ENCODE measurements at places on chromosomes 3 and 15. TPM values are rescaled to one million over a fixed set of nuclear protein-coding genes. Genes with fewer than 3 reads are reported as not detected.

NISCH gene
- 102 TPM for total RNA-seq

GRCh38 chr3:52493232-52494017 is 1.7 kb upstream of the STAB1 start:
- H3K27ac ChIP-seq = no peak overlapping the region
- H3K27me3 ChIP-seq = no peaks in the 10 kb centered on the region
- H3K4me1 ChIP-seq = peaks cover 74% of the 10 kb centered on the region

DNA sequence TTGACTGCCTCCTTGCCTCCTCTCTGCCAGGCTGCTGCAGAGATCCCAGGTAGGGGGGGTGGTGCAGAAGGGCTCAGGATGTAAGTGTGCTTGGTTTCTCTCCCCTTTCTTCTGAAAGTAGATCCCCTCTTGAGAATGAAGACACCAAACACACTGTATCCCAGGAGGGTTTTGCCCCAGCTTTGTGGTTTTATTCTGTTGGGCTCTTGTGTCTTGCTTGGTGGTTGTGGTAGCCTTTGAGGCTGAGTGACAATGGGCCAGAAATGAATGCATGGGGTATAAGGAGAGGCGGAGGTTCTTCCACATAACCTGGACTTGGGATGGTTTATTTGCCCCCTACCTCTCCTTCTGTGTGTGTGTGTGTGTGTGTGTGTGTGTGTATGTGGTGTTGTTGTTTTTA is 5.7 kb downstream of the PDIA5 start:
- DNase-seq = no peak
- no peak overlapping the region for H3K4me3 ChIP-seq
- peak overlapping the region; percentile 67 for H3K27ac ChIP-seq
- peaks cover 75% of the 10 kb centered on the region for H3K4me1 ChIP-seq
- H3K36me3 ChIP-seq = no peaks in the 10 kb centered on the region

DNA sequence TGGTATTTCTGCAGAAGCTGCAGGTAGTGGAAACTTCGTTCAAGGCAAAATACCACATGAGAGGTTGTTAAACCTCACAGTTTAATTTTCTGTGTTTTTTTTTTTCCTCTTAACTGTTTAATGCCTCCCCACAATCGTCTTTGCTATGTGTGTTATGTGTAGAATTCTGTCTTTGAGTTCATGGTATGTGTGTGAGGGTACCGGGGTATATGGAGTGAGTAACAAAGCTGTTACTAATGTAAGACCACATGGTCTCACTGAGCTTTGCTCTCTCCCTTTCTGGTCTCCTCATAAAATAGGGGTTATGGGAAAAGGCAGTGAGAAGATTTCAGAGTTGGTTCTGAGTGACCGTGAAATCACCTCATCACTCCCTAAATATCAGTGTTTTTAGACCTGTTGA is 143.6 kb downstream of the USP13 start:
- H3K27ac ChIP-seq = no peak overlapping the region
- H3K36me3 ChIP-seq = no peaks in the 10 kb centered on the region
- H3K4me1 ChIP-seq = no peaks in the 10 kb centered on the region
- no peaks in the 10 kb centered on the region for H3K27me3 ChIP-seq
- H3K4me3 ChIP-seq = no peak overlapping the region

DNA sequence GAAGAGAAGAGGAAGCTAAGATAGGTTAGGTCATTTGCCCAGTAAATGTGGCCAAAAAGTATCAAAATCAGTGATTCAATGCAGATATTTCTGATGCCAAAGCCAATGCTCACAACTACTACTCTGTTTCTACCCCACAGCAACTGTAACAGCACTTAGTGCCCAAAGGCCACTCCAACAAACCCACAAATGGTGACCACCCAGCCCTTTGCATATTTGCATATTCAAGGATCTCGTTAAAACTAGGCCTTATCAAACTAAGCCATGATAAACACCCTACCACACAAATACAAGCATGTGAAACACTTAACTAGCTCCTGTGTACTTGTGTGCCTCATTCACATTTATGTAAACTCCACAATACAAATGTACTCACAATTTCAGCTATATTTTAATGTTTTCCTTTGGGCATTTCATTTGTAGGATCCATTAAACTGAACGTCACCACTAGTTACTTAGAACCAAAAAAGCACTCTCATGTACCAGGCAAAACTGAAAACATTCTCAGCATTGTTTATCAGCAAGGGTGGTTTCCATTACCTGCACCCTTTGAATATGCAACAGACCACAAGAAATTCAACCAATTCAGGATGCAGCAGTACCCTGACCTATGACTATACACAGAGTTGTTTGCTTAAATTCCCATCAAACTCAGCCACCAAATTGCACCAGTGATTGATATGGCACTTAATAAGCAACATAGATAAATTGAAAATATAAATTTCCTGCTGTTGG is 111.2 kb upstream of the STT3B start:
- H3K4me1 ChIP-seq = no peaks in the 10 kb centered on the region
- no peaks in the 10 kb centered on the region for H3K27me3 ChIP-seq
- no peak for DNase-seq
- no peak overlapping the region for H3K4me3 ChIP-seq

GRCh38 chr3:191715585-191715984 is 254.6 kb downstream of the PYDC2 start:
- no peaks in the 10 kb centered on the region for H3K27me3 ChIP-seq
- no peak overlapping the region for H3K27ac ChIP-seq
- no peak overlapping the region for H3K4me3 ChIP-seq
- H3K36me3 ChIP-seq = no peaks in the 10 kb centered on the region
- DNase-seq = no peak
- H3K4me1 ChIP-seq = no peaks in the 10 kb centered on the region

CHL1 gene
- 38.6 TPM for total RNA-seq

TNNC1 gene
- total RNA-seq = 1.2 TPM

DNA sequence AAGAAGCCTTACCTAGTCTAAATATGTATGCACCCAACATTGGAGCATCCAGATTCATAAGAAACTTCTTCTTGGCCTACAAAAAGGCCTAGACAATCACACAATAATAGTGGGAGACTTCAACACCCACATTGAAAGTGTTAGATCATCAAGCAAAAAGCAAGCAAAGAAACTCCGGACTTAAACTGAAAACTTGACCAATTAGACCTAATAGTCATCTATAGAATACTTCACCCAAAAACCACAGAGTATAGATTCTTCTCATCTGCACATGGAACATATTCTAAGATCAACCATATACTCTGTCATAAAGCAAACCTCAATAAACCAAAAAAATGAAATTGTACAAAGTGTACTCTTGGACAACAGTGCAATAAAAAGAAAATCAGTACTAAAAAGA is 22.3 kb upstream of the OR5K4 start:
- no peak overlapping the region for H3K27ac ChIP-seq
- H3K27me3 ChIP-seq = no peaks in the 10 kb centered on the region
- no peak overlapping the region for H3K4me3 ChIP-seq

DNA sequence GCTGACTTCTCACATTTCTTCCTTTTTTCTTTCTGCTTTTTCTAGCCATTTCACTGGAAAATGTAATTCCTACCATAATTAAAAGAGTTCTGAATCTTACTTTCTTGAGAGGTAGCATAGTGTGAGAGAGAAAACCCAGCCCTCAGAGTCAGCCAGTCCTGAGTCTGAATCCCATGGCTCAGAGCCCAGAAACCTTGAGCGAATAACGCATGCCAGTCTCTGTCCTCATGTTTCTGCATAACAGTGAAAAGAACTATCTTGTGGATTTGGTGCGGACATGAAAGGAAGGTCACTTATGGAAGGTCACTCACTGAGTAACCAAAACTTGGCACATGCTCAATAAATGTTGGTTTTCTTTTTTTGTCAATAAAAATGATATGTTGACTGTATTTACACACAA is 29.3 kb upstream of the SLCO3A1 start:
- no peaks in the 10 kb centered on the region for H3K36me3 ChIP-seq
- no peak overlapping the region for H3K4me3 ChIP-seq
- peaks cover 4% of the 10 kb centered on the region for H3K4me1 ChIP-seq
- H3K27me3 ChIP-seq = no peaks in the 10 kb centered on the region
- H3K27ac ChIP-seq = no peak overlapping the region

RAD51 gene
- 0.92 TPM for total RNA-seq

Measured in esophagus muscularis mucosa (tissue), 4 donors.